ENCODE measurements at places on chromosomes 3 and 15.

GRCh38 chr3:149369991-149370866 is 7.2 kb downstream of the TM4SF1 start:
- DNase-seq, result no peak

DNA sequence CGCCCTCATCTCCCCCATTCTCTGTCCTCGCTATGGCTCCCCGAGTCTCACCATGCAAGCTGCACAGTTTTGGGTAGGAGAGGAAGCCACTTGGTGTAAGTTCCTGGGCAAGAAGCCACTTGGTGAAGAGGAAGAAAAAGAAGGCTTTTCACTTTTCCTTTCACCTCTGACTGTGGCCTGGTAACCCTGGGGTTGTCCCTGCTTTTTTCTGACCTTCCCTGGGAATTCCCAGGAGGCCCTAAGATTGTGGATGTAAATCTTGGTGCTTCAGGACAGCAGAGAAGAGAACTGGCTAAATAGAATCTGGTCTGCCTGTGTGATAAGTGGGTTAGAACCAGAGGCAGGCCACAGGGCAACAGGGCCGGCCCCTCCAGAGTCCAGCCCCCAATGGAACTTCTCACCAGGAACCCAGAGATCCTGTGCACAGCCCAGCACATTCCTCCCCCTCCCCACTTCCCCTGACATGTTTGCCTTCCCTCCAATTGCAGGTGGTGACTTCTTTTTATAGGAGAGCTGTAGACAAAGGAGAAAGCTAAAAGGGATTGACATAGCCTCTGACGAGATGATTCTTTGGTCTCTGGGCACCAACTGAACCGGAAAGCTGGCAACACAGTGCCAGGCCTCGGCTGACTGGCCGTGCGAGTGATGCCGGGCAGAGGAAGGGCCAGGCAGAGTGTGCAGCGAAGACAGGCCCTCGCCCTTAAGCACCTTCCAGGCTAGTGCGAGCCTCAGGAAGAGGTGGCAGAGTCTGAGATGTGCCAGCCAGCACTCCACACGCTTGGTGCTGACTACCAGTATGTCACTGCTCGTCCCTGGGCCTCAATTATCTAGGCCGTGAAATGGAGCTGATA is 19.4 kb upstream of the SKOR1 start:
- DNase-seq, result no peak

DNA sequence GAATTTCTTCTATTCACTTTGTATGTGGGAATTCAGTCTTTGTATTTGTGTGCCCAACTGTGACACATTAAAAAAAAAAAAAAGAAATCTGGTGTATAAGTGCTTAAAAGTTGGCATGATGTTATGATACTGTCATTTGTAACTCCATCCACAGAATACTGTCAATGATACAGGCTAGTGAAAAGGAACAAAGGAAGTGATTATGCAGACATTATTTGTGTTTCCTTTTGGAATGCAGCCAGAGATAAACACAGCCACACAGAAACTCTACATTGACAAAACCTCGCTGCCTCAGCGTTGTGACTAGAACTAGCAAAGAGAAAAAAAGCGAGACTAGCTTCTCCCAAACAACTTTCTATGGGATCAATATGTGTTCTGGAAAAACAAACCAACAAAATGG is 519.2 kb upstream of the AGTR1 start:
- no peak for DNase-seq

- peak; percentile 98 for DNase-seq
Measured at GRCh38 chr3:150408221-150409124, at the start of gene TSC22D2. Gene TSC22D2, plus strand, starts transcription at chr3:150408298. Its CDS starts 1,053 bp downstream, at chr3:150409351.

- DNase-seq, result no peak
Measured at GRCh38 chr15:27237319-27237939, 266.4 kb downstream of the GABRG3 start.

DNA sequence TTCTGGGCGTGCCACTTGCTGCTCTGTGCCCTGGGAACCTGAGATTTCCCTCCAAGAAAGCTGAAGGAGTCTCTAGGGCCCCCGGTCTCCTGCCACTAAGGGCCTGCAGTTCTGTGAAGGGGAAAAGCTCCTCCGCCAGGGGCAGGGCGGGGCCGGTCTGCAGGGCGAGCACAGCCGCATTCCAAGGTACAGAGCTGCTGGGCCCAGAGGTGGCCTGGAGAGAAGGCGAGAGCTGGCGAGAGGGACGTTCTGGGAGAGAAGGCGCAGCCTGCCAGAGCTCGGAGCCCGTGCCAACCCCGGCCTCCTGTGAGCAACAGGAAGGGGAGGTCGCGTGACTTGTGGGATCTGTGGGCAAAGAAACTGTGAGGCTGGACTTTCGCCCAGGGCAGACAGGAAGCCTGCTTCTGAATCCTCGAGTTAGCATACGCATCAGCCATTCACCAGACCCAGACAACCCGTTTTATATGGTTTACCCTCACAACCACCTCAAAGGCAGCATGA is 500.4 kb downstream of the SHQ1 start:
- DNase-seq, result peak; percentile 85

DNA sequence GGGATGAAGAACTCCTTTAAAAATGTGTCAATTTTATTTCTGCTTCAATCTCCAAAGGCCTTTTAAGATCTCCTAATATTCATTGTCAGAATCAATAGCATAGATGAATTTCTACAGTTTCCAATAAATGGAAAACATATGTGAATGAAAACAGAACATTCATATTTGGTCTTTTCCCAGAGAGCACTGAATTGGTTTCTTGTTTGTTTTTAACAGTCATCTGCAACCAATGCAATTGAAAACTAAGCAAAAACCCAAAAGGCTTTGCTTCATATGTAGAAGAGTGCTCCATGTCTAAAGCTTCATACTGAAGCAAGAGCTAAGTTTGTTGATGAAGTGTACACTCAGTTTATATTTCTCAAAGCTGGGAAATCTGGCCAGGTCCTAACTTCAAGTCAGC is 426.5 kb upstream of the CDIN1 start:
- DNase-seq, result no peak

DNA sequence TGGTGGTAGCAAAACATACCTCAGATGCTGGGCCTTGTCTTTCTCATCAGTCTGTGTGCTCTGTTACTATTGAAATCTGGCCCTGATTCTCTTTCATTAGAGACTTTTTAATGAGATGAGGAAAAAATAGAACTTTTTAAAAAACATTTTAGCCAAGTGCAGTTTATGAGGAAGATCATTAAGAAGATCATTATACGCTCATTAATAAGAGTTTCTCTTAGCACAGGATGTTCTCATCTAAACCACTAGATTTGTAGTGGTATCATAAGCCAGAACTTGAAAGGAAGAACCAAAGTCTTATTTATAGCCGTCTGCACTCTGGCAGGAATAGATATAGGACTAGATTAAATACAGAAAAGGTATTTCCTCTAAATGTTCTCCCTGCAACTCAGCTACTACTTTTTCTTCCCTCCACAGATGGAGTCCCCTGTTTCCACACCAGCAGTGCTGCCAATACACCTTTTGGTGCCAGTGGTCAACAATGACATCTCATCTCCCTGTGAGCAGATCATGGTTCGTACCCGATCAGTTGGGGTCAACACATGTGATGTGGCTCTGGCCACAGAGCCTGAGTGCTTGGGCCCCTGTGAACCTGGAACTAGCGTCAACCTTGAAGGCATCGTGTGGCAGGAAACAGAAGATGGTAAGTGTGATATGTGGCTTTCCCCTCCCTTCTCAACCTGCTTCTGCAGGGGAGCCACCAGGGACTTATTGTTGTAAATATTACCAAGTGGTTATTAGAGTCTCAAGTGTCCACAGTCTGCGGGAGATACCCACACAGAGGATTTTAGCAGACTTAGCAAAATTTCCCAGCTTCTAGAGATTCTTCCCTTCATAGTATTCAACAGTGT is 152.8 kb downstream of the RBPMS2 start:
- no peak for DNase-seq

- no peak for DNase-seq
Measured at GRCh38 chr3:53180305-53181023, 19.5 kb downstream of the PRKCD start.

- no peak for DNase-seq
Measured at GRCh38 chr3:154783521-154783931, 296.6 kb upstream of the MME start.

- no peak for DNase-seq
Measured at GRCh38 chr3:141268306-141268705, 36.7 kb downstream of the PXYLP1 start.

- no peak for DNase-seq
Measured at GRCh38 chr15:38696790-38697495, 132.3 kb upstream of the RASGRP1 start.

GRCh38 chr3:160921020-160921635 is 165.1 kb downstream of the PPM1L start:
- no peak for DNase-seq

DNA sequence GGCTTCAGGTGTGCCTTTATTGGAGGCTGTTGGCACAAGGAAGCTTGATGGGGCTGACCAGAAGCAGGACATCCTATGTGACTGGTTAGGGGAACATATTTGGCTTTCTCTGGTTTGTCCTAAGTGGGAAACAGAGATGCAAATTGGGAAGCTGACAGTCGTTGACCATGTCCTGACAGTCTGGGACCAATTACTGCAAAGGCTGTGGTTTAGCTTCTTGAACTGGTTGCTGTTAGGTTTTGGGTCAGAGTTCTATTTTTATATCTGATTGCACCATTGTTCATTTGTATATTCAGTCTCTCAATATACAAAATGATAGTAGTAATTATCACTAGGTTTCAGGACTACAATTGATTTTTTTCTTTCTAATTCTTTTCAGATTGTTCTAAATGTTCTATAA is 36.8 kb downstream of the SNTN start:
- DNase-seq, result no peak

DNA sequence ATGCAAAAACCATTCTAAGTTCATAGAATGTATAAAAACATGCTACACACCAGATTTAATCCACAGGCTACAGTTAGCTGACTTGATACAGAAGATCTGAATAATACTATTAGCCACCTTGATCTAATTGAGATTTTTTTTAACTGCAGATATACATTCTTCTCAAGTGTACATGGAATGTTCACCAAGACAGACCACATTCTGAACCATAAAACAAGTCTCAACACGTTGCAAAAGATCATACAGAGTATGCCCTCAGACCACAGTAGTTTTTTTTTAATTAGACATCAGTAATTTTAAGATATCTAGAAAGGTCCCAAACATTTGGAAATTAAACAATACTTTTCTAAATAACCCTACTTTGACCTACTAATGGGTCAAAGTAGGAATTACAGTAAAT is 83.3 kb downstream of the FGF7 start:
- no peak for DNase-seq

GRCh38 chr3:170589113-170589512 is 3.2 kb upstream of the SLC7A14 start:
- DNase-seq, result no peak

DNA sequence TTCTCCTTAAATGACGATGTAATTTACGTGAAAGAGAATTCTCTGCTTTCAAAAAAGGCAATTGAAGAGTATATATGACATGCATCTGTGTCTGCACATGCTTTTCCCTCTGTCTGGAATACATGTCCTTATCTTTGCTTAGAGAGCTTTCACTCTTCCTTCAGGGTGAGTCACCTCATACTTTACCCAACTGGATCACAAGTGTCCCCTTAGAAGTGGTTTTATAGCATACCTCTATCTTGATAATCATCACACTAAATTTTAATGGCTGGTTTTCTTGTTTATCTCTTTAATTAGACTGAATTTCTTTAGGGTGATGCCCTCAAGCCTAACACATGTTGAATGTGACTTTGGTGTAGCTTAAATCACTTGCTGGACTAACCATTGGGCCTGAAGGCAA is 178.9 kb downstream of the SV2B start:
- DNase-seq, result no peak

GRCh38 chr3:44685128-44685800 is 27.2 kb upstream of the ZNF502 start:
- peak; percentile 86 for DNase-seq

- DNase-seq, result no peak
Measured at GRCh38 chr3:104676241-104676640, 690.5 kb upstream of the ALCAM start.
